T-helper 17 cell (primary cell): ENCODE measurements at places on chromosomes 5 and 9. TPM values are rescaled to one million over a fixed set of nuclear protein-coding genes. Genes with fewer than 3 reads are reported as not detected.

GRCh38 chr5:65094279-65094678 lies 325.5 kb downstream of the CWC27 start:
- no peak for DNase-seq

GRCh38 chr9:565528-565927 lies 276.0 kb upstream of the DMRT1 start:
- DNase-seq = no peak

GRCh38 chr5:151113651-151114050 lies 32.8 kb upstream of the TNIP1 start:
- DNase-seq = no peak

- no peak for DNase-seq
These were observed 7.8 kb downstream of the XRCC4 start for GRCh38 chr5:83085106-83085505.

- no peak for DNase-seq
These were observed 296.4 kb downstream of the SLIT3 start for GRCh38 chr5:169004551-169004950.

Gene TOR1A
- total RNA-seq = 17.2 TPM

Gene NFX1
- 42.0 TPM for total RNA-seq

Gene PLEKHG4B
- not detected for total RNA-seq
